ENCODE measurements at places on chromosomes 6 and 20.

DNA sequence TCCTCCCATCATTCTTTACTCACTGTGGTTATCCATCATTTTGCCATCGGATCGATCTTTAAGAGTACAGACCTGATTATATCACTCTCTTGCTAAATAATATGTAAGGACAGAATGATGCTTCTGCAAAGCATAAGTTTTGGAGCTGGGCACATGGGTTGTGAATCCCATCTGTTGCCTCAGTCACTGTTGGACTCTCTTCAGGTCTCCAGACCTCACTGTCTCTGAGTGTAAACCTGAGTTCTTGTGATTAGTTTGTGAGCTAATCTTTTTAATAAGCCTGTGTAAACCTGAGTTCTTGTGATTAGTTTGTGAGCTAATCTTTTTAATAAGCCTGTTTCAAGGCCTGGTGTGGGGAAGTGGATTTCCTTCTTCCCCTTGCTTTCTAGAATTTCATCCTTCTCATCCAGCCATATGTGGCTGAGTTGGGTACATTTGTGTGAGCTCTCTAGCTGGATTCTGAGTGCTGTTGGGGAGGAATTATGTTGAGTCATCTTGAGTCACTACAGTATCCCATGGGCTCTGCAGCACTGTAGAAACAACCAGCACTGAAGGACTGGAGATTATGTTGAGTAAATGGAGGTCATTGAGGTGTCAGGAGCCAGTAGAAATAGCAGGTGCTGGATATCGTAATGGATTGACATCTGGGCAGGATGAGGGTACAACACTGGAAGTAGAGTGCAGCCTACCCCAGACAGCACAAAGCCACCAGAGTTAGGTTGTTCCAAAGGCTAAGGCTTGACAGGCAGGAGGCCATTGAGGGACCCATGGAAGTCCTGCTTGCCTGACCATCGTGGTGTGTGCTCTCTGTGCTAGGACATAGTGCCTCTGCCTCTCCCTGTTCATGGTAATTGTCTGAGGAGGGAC lies 52.4 kb downstream of the SCAND1 start:
- no peak for DNase-seq

- DNase-seq, result peak; percentile 30
Measured at GRCh38 chr6:166958926-166959861, 2.8 kb upstream of the RNASET2 start.

DNA sequence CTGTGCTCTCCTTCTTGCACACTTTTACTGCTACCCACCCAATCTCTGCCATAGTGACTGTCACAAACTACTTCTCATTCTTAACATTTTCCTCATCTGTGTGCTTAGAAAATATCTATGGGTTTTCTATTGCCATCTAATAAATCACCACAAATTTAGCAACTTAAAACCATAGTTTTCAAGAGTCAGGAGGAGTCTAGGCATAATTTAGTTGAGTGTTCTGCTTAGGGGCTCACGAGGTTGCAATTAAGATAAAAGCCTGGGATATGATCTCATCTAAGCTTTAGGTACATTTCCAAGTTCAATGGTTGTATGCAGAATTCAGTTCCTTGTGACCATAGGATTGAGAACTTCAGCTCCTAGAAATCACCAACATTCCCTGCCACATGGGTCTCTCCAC lies 98.8 kb downstream of the CLVS2 start:
- DNase-seq, result no peak

DNA sequence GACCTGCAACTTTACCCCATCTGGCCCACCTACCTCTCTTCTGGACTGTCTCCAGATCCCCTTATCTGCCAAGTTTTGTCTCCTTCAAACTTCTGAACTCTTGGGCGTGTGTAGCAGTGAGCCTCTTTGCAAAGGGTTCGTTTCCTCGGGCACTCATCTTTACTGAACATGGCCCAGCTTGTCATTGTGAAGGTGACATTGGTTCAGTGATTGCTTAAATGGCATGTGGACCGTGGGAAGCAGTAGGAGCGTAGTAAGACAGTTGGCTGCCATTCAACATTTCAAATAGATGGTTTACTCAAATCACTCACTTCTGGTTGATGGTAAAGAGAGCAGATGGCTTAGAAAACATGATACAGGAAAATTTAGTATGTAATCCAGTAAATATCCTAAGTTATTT lies 34.8 kb upstream of the KIF25 start:
- no peak for DNase-seq
